ENCODE measurements at places on chromosomes 12 and 14. TPM values are rescaled to one million over a fixed set of nuclear protein-coding genes. Genes with fewer than 3 reads are reported as not detected.

DNA sequence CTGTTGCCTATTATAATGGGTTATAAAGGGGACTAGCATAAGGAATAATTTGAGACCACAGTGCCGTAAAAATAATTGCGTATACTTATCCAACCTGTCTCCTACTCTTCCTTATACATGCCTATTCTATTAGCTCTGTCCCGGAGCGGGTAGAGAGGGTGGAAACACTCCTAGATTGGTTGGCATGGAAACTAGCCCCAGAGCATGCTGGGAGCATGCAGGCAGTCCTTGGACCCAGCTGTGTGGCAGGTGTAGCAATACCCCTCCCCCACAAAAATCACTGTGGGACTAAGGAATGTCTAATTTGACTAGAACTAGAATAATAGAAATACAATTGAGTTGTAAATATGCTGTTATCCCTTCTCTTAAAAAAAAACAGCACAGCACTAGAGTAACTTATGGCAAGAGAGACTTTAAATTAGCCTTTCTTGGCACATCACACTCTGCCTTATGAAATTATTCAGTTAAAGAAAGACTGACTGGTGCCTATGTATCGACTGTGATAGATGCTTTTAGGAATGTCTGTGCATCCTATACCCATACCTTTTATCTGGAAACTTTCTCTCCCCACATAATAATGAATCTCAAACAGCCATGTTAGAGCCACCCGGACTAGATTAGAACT lies 244.0 kb upstream of the DAAM1 start:
- no peak overlapping the region for H3K4me3 ChIP-seq
- H3K27me3 ChIP-seq = no peaks in the 10 kb centered on the region
- no peaks in the 10 kb centered on the region for H3K4me1 ChIP-seq
- H3K36me3 ChIP-seq = no peaks in the 10 kb centered on the region
- no peak overlapping the region for H3K27ac ChIP-seq

GRCh38 chr14:81589381-81590065 lies 55.9 kb upstream of the SEL1L start:
- H3K4me1 ChIP-seq = no peaks in the 10 kb centered on the region
- no peaks in the 10 kb centered on the region for H3K27me3 ChIP-seq
- no peak for DNase-seq
- H3K36me3 ChIP-seq = no peaks in the 10 kb centered on the region
- no peak overlapping the region for H3K27ac ChIP-seq
- no peak overlapping the region for H3K4me3 ChIP-seq

GRCh38 chr12:57087010-57087690 lies 1.8 kb upstream of the NAB2 start:
- H3K27ac ChIP-seq = peak overlapping the region; percentile 93
- peaks cover 22% of the 10 kb centered on the region for H3K4me1 ChIP-seq
- H3K36me3 ChIP-seq = peaks cover 10% of the 10 kb centered on the region
- H3K4me3 ChIP-seq = peak overlapping the region; percentile 97

DNA sequence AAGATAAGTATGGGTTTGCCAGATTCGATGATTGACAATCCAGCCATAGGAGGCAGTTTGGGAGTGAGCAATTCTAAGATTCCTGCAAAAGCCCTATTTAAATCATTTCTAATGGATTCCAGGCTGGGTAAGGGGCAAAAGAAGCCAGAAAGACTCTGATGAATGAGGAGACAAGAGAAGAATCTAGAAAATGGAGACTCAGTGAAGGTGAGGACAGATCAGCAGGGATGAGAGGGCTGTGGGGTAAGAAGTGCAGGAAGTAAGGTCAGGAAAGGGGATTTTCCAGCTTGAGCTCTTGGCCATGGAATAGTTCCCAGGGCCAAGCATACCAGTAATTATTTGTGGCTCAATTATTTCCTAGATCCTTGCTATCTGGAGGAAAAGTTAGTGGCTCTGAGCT lies 87.3 kb downstream of the TMX1 start:
- DNase-seq = no peak
- peaks cover 5% of the 10 kb centered on the region for H3K27me3 ChIP-seq
- no peaks in the 10 kb centered on the region for H3K36me3 ChIP-seq
- H3K27ac ChIP-seq = no peak overlapping the region
- H3K4me3 ChIP-seq = no peak overlapping the region

GRCh38 chr12:130041983-130042812 lies 120.1 kb upstream of the FZD10 start:
- no peak for DNase-seq
- no peak overlapping the region for H3K4me3 ChIP-seq
- H3K27ac ChIP-seq = no peak overlapping the region

DNA sequence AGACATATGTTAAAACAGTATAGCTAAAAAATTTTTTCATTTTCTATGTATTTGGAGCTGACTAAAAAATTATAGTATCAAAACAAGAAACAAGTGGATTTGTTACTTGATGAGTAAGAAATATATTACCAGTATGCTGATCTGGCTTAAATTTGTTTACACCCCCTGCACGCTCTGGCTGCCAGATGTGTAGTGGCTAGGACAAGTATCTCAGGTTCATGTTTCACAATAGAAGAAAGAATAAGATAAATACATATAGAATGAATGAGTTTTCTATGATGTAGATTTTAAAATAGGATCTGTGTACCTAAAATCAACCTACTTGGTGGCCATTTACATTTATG lies 13.1 kb downstream of the NAA30 start:
- H3K4me3 ChIP-seq = no peak overlapping the region
- no peak overlapping the region for H3K27ac ChIP-seq
- peaks cover 12% of the 10 kb centered on the region for H3K4me1 ChIP-seq
- no peaks in the 10 kb centered on the region for H3K27me3 ChIP-seq
- H3K36me3 ChIP-seq = peaks cover 9% of the 10 kb centered on the region
- no peak for DNase-seq

DNA sequence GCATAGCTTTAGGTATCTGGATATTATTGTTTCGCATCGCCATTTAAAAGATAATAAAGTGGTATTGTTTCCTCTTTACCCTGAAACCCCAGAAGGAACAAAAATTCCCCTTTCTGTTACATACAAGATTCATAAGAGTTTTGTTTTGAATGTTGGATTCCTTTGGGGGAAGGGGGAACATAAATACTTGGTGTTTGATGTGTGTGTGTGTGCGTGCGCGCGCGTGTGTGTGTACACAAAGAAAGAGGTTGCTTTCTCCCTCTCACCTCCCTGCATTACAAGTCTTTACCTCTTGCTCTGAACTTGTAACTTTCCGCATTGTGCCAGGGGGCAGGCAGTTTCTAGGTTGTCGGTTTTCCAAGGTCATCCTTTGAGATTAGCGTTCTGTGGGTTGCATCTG lies 76.4 kb downstream of the GPATCH2L start:
- no peaks in the 10 kb centered on the region for H3K27me3 ChIP-seq
- no peak overlapping the region for H3K4me3 ChIP-seq
- no peak overlapping the region for H3K27ac ChIP-seq
- no peak for DNase-seq

- no peaks in the 10 kb centered on the region for H3K27me3 ChIP-seq
- peaks cover 77% of the 10 kb centered on the region for H3K4me1 ChIP-seq
- no peak for DNase-seq
Observed at GRCh38 chr14:68961781-68962584, 17.1 kb downstream of the ACTN1 start.

The DAO gene
- not detected for polyA plus RNA-seq

The HCAR1 gene
- polyA plus RNA-seq = not detected

The RHEBL1 gene
- polyA plus RNA-seq = 8.0 TPM

Measured in CD8-positive, alpha-beta memory T cell (primary cell).